Endothelial cell (in vitro differentiated cells): ENCODE measurements at places on chromosomes 7 and 10.
A peak's percentile ranks its signal among the peaks of the same experiment; 100 is the strongest.

- DNase-seq = no peak
These were observed 181.9 kb downstream of the TNS3 start for GRCh38 chr7:47400001-47400400.

GRCh38 chr10:69025370-69025896 is 36.8 kb downstream of the KIFBP start:
- DNase-seq = no peak

DNA sequence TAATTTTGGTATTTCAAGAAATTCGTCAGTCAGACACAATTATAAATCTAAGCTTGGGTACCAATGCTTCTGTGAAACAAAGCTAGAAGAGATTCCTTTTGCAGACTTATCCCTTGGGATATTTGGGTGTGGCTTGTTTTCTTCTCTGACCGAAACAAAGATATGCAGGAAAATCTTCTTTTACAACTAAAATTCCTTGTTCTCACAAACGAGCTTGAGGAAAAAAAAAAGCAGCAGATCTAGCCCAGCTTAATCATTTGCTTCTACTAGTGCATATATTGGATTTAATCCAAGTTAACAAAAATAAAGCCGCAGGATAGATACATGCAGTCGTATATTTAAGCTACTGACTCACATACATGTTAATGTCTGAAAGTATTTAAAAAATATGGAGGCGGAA is 104.2 kb downstream of the PRTFDC1 start:
- no peak for DNase-seq

DNA sequence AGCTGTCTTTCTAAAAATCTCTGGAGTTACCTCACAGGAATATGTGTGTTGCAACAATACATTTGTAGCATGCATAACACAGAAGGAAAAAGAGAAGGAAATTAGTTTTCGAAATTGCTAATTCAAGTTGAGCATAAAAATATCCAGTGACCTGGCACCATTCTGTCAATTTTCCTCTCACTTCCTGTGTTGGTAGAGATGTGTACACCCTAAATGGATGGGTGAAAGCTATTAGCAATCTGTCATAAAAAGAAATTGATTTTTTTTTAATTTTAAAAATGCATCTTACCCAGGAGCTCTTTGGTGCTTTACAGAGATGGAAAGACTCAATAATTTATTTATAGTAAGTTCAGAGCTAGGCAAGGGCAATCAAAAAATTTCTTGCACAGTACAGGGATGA is 333.3 kb upstream of the TMEM229A start:
- no peak for DNase-seq

DNA sequence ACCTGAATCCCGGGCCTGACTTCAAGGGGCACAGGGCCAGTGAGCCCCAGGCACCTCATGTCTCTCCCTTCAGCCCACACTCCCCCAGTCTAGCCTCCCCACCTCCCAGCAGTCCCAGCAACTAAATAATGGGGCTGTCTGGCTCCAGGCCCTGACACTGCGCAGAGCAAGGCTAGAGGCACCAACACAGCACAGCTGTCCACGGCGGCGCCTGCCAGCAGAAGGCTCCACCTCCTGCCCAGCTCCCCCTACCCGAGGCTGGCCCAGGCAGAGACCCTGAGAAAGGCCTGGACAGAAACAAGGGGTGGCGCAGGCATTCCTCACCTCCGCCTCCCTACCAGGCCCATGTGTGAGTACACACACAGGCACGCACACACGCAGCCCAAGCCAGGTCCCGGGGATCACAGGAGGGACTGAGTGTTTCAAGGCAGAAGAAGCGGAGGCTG is 6.1 kb downstream of the KCNH2 start:
- no peak for DNase-seq

GRCh38 chr10:48450741-48451466 is 144.4 kb downstream of the MAPK8 start:
- DNase-seq = no peak

DNA sequence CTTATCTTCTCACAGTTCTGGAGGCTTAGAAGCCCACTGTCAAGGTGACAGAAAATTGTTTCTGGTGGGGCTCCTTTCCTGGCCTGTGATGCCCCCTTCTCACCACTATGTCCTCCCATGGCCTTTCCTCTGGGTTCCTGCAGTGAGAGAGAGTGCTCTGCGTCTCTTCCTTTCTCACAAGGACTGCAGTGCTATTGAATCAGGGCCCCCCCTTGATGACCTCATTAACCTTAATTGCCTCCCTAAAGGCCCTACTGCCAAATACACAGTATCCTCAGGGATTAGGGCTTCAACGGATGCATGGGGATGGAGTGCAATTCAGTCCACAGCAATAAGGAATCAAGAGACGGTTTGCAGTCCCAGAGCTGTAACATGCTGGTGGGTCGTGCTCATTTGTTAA is 82.0 kb upstream of the GRB10 start:
- DNase-seq = no peak

GRCh38 chr10:75239096-75239790 is 3.5 kb upstream of the COMTD1 start:
- no peak for DNase-seq

- DNase-seq = no peak
These were observed 52.2 kb upstream of the KCNIP2 start for GRCh38 chr10:101895781-101896180.

DNA sequence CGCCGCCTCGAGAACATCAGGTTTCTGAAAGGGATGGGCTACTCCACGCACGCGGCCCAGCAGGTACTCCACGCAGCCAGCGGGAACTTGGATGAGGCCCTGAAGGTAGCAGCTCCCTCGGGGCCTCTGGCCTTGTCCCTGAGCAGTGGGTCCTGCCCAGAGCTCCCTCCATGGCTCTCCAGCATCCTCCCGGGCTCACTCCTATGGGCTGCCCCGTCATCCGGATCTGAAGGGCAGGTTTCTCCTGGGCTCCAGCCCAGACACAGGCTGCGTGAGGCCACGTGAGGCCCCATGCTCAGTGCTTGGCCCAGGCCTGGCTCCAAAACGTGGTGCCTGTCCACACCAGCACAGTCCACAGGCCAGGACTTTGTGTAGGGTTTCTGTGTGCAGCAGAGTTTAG is 32.5 kb downstream of the NUB1 start:
- no peak for DNase-seq

DNA sequence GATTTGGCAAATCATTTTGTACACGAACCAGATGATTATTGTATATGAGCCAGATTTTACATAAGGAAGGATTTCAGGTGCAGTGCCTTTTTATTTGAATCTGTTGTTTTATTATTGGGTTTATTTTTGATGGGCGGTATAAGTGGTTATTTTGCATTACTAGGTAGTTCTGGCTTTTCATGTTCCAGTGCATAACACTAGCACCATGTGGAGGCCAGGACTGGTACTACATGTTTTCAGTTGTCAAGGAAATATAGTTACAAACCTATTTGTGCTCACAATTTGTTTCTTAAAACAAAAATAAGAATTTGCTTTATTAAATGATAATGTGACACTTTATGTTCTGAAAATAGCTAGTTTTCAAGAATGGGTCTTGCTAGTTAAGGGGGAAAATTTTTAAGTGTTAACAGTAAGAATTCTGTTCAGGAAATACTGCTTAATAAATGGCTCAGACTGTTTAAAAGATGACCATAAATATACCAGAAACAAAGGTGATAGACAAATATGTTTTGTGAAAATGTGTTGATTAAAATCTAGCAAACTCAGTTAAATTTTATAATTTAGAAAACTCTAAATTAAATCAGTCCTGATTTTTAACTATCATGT is 7.1 kb upstream of the SEMA3E start:
- DNase-seq = peak; percentile 50

DNA sequence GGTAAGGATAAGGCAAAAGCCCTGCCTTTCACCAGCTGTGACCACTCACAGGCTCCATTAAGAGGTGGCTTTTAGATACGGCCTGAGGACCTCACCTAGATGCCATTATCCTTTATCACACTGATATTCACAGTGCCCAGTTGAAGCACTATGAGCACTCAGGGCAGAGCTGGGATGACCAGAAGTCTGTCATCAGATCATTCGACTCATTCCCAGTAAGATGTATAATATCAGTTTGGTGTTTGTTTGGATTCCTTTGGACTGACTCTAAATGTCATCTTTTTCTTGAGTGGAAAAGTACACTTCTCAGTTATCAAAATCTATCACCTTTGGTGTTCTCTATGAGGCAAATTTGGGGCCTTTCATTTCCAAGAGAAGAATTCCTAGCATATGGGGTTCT is 18.7 kb downstream of the CCDC136 start:
- DNase-seq = no peak

DNA sequence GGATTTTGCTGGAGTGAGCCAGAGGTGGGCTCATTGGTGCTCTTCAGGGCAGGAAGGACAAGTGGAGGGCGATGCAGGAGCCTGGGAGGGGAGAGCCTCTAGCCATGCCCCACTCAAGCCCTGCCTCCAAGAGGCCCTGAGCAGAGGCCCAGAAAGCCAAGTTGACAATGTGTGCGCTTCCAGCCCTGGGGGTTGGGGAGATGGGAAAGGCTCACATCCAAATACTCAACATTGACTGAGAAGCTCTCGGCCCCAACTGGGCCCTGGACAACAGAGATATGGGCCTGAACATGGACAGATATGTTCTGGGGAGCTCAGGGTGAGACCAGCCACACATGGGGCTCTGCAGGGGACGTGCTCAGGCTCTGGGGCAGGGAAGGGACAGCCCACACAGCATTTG is 39.0 kb downstream of the FRMPD2 start:
- DNase-seq = no peak

DNA sequence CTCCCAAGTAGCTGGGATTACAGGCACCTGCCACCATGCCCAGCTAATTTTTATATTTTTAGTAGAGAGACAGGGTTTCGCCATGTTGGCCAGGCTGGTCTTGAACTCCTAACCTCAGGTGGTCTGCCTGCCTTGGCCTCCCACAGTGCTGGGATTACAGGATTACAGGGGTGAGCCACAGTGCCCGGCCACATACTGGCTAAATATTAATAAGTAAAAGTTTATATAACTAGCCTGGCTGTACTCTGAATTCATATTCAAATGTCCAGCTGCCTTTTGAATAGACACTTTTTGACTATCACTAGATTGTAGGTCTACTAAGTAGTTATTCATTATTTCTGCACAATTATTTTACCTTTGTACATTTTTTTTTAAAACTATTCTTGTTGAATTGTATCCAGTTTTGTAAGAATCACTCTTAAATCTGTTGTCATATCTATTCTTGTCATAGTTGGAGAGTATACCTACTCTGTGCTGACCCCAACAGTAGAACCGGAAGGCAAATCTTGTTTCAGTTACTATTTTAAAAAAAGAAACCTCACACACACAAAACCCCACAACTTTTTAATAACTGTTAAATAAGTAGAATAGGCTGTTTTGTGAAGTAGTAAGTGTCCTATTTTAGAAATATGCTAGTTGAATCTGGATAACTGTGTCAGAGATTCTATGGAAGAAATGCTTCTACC is 29.6 kb downstream of the MINPP1 start:
- no peak for DNase-seq

DNA sequence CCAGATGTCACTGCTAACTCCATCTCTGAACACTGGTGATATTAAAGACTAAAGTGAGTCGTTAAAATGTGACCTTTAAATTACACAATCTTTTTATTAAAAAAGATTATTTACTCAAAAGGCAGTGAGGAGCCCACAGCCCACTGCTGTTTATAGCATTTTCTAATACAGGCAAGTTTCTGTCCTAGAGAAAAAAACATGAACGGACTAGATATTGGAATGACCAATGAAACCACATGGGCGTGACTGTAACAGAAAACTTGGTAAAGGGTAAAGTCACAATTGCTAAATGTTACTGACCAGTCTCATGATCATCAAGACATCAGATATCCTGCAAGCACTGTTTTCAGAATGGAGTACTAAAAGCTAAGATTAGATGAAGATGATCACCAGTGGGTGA is 78.7 kb downstream of the FEZF1 start:
- DNase-seq = no peak

- no peak for DNase-seq
These were observed 21.6 kb upstream of the COL13A1 start for GRCh38 chr10:69780077-69780476.

- DNase-seq = peak; percentile 21
These were observed 526 bp downstream of the CH25H start for GRCh38 chr10:89206402-89207180.

GRCh38 chr7:20374399-20374798 is 43.7 kb downstream of the ITGB8 start:
- DNase-seq = no peak

DNA sequence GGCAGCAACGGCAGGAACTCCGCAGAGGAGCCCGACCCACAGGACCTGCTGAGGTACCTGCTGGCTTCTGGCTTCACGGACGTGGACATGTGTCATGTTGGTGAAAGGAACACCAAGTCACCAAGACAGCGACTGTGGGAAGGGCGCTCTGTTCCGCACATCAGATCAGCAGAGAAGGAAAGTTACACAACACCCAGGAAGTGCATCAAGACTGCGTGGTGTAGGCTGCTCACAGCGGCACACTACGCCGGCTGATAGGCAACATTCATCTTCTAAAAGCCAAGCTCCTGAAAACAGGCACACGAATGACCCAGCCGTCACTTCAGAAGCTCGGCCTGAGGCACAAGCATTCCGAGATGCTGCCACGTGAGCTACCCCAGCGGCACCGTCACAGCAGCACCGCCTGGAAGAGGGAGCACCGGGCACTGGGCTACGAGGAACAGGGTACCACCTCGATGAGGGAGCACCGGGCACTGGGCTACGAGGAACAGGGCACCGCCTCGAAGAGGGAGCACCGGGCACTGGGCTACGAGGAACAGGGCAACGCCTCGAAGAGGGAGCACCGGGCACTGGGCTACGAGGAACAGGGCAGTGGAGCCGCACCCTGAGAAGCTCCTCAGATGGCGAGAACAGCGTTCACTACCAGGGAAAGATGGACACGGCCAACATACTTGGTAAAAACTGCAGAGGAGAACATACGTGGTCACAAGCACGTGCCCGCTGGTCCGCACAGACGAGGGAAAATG is 86.7 kb downstream of the MAD1L1 start:
- no peak for DNase-seq

DNA sequence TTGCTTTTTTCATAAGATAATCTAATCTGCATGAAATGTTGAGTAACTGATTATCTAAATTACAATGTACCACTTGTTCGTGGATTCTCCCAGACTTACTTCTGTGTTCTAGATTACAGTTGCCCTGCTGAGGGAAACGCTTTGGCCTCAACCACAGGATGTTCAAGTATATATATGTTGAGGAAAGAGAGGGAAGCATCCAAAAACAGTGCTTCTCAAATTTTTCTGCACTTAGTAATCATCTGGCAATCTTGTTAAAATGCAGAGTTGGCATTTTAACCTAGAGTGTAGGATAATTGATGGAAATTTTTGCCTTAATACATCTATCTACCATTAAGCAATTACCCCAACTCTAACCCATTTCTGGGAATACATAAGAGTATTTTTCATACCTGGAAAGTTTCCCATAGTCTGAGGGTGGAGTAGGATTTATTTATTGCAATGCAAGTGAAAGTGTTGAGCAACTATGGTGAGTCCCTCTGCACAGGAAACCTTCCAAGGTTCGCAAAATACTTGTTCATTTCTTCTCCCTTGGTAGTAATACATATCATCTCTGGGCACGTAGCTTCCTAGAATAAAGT is 59.6 kb upstream of the C1GALT1 start:
- no peak for DNase-seq

GRCh38 chr7:64996305-64996704 is 5.5 kb upstream of the ZNF117 start:
- DNase-seq = no peak

GRCh38 chr7:26646336-26647048 is 217.9 kb downstream of the SKAP2 start:
- no peak for DNase-seq
